ENCODE measurements at places on chromosomes 1 and 21.

DNA sequence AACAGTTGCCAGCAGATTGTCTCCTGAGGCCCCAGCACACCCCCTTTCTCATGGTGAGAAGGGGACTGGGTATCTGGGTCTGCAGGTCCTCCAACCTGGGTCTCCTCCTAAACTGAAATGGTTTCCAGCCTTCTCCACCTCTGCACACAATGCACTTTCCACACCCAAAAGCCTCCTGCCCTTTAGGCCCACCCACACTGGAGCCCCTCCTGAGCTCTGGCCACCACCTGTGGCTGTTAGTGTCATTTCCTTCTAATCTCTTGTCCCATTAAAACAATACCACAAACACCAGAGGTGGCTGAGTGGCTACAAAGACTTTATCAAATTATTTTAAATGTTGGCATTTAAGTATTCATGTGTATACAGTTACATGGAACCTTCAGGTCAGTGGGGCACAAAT, 11.5 kb downstream of the GPR3 start:
- DNase-seq: no peak

GRCh38 chr1:54777431-54777830, 13.1 kb upstream of the PARS2 start:
- DNase-seq: no peak

DNA sequence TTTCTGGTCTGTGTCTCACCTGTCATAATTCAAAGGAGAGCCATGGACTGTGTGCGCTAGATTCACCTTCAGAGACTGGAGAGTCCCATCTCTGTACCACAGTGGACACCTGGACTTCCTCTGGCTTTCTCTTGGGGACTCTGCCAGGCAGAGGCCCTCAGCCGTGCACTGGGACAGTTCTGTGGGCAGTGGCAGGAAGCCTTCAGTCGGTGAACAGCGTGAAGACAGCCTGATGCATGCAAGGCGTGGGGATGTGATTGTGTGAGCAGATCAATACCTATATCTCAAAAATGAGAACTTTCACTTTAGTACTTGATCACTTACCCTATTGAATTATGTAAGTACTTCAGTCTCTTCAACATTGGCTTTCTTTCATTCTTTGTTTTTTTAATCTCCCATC, 245.3 kb downstream of the DISC1 start:
- DNase-seq: no peak

DNA sequence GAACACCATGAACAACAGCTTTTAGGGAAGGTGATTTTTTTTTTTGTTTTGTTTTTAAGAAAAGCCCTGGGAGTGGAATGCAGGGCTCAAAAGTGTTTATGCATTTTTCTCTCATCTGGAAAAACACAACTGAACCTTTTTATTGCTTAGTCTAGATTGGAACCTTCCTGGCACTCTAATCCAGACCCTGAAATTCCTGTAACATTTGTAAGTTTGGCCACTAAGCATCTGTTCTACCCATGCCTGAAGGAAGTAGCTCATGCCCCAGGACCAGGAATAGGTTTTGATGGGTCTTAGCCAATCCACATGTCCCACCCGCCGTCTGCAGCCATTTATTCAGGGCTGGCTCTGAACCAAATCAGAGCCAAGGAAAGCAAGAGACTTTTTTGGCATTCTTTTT, 39.7 kb upstream of the SLC2A1 start:
- no peak for DNase-seq

- DNase-seq: no peak
These were observed 15.5 kb downstream of the CSMD2 start for GRCh38 chr1:34149501-34149900.

GRCh38 chr1:11764115-11764514, 2.1 kb downstream of the C1orf167 start:
- no peak for DNase-seq

DNA sequence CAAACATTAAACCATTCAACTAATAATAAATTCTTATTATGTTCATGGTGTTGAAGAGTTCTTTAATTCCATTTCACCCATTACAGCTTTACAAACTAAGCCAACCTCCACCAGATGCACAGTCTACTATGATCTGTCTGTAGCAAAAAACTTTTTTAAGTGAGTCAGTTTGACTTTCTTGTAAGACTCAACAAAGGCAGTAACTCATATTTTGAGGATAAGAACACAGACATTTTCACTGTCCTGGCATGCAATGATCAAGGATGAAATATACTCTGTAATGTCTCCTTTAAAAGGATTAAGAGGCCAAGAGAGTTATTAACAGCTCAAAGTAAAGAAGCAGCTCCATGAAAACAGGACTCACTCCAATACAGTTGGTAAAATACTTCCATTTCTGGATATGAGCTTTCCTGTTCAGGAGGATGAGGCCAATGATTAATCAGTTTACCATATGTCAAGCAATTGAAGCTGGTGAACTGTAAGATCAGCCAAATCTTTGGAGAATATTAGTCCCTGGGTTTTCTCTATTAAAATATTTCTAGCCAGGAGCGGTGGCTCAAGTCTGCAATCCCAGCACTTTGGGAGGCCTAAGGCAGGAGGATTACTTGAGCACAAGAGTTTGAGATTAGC, 20.6 kb downstream of the XKR8 start:
- no peak for DNase-seq

DNA sequence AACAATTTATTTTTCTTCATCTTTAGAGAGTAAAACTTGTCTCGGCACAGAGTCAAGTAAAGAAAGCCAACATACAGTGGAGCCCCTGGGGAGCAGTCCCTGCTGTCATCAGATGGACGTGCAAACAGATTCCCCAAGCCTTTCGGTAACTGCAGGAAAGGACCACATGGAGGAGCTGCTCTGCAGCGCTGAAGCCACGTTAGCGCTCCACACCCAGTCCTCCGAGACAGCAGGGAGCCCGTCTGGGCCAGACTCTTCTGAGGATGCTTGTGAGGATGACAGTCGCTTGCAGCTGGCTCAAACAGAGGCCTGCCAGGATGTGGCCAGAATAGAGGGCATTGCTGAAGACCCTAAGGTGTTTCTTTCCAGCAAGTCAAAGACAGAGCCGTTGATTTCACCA, 77.1 kb upstream of the SCCPDH start:
- no peak for DNase-seq

- DNase-seq: no peak
These were observed 138.7 kb downstream of the RUNX1 start for GRCh38 chr21:34910396-34910795.

- no peak for DNase-seq
These were observed 89.7 kb upstream of the RGS1 start for GRCh38 chr1:192485692-192486436.

- no peak for DNase-seq
These were observed 29.8 kb downstream of the SHISAL2A start for GRCh38 chr1:52662645-52663313.

DNA sequence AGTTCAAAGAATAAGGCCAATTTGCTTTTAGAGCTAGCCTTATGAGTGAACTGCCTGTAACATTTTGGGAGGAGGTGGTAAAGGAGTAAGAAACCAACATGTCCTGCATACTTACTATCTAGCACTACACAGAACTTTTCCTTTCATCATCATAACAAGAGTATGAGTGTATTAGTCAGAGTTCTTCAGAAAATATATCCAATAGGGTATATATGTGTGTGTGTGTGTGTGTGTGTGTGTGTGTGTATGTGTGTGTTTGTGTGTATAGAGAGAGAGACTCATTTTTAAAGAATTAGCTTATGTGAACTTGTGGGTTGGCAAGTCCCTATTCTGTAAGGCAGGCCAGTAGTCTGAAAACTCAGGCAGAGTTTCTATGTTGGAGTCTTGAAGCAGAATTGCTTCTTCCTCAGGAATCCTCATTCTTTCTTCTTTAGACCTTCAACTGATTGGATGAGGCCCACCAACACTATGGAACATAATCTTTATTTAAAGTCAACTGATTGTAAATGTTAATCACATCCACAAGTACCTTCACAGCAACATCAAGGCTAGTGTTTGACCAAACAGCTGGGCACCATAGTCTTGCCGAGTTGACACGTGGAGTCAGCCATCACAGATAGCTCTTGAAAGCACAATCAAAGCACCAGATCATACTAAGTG, 121.9 kb downstream of the CYYR1 start:
- DNase-seq: no peak

GRCh38 chr1:57784356-57784755, 360.5 kb upstream of the DAB1 start:
- no peak for DNase-seq

- DNase-seq: no peak
These were observed 254.2 kb upstream of the RRP15 start for GRCh38 chr1:218030846-218031245.

- no peak for DNase-seq
These were observed 10.1 kb downstream of the JAM2 start for GRCh38 chr21:25649146-25649545.

- DNase-seq: no peak
These were observed 418.9 kb upstream of the PRMT6 start for GRCh38 chr1:106637566-106637965.

DNA sequence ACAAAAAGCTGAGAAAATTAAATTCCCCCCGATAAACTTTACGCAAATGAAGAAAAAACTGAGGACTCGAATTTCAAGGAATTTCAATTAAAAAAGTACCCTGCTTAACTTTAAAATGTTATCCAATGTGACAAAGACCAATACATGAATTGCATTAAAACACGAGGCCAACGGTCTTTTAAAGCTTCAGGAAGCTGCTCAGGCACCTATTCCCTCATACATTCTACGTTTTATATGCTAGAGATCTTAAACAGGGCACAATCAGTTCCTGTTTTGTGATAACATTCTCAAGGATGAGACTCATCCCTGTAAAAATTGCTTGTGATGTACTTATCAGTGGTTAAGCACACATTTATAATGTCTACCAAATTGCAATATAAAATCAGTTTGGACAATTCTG, 3.0 kb downstream of the YOD1 start:
- no peak for DNase-seq

- DNase-seq: no peak
These were observed 699.9 kb downstream of the MATN1 start for GRCh38 chr1:30023339-30024022.

GRCh38 chr1:53367503-53368313, 39.8 kb upstream of the LRP8 start:
- DNase-seq: no peak

DNA sequence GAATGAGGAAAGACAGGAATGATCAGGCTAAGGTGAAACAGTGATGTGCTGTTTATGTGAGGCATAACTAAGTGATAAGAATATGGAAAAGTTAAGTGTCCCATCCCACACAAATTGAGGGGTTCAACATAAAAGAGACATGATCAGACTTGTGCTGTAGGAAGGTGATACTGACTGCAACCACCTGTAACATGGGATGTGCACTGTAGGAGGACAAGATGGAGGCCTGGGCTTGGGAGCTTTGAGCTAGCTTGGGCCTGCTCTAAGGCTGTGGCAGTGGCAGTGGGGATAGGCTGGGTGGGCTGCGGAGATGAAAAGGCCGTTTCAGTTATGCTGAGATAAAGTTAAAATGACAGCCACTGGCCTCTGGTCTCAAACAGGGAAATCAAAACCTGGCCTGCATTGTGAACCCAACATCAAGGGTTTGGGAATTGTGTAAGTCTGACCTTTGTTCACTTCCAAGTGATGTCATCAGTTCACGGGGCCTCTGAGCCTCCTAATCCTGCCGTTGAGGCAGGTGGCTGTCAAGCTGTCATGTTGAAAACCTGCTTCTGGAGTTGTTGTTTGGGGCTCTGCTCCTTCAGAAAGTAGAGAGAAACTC, 61.2 kb upstream of the TENT5C start:
- DNase-seq: no peak

DNA sequence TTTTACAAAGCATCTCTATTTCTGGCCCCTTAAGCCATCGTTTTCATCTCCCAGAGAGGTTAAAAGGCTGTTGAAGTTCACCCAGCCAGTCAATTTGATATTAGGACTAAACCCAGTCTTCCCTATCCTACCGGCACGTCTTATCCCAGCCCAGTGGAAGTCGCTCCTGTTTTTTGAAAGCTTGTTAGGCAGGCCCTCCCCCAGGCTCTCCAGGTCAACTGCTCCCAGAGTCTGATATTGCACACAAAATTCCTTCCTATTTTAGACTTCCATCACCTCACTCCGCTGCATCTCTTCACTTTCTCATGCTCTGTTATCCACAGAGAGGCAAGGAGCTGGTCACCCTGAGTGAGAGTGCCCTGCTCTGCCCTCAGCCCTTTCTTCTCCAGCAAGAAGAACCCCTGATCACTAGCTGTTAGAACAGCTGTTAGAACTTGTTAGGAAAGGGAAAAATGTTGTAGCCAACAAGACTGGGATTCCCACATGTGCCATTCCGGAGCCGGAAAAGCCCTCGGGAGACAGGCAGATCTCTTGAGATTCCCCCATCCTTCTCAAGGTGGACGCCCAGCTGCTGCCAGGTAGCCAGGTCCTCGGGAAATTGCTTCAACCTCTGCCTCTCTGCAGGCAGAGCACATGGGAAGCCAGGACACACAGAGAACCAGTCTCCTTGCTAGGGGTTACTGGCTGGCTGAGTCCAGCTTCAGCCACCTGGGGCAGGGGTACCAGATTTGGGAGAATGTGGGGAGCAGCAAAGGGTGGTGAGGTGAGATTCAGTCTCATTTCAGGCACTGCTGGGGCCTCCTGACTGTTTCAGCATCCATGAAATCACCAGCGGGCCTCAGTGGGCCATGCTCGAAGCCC, 25.7 kb downstream of the PLXNA2 start:
- DNase-seq: no peak

DNA sequence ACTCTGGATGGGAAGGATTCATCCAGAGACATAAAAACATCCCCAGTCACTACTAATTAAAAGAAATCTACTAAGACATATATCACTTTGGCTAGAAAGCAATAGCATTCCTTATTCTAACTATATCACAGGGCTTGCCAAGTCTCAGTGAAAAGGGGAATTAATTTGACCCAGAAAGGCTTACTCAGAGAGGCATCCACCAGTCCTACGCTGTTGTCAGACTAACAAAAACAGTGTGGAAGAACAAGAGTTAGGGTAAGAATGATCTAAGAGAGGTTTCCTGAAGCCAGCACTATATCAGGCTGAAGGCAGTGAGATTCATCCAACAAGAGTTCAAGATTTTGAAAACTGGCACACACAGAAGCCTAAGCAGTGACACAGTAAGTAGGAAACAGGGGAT, 126.1 kb downstream of the GDAP2 start:
- no peak for DNase-seq
